ENCODE measurements at places on chromosomes 3 and 15.

- DNase-seq: no peak
Observed at GRCh38 chr15:29309139-29309538, 39.5 kb upstream of the NSMCE3 start.

- no peak for DNase-seq
Observed at GRCh38 chr3:67640023-67640660, 14.3 kb downstream of the SUCLG2 start.

GRCh38 chr3:112464264-112464663 is 35.0 kb downstream of the BTLA start:
- DNase-seq: no peak

- no peak for DNase-seq
Observed at GRCh38 chr3:5186858-5187155, 700 bp upstream of the EDEM1 start.

DNA sequence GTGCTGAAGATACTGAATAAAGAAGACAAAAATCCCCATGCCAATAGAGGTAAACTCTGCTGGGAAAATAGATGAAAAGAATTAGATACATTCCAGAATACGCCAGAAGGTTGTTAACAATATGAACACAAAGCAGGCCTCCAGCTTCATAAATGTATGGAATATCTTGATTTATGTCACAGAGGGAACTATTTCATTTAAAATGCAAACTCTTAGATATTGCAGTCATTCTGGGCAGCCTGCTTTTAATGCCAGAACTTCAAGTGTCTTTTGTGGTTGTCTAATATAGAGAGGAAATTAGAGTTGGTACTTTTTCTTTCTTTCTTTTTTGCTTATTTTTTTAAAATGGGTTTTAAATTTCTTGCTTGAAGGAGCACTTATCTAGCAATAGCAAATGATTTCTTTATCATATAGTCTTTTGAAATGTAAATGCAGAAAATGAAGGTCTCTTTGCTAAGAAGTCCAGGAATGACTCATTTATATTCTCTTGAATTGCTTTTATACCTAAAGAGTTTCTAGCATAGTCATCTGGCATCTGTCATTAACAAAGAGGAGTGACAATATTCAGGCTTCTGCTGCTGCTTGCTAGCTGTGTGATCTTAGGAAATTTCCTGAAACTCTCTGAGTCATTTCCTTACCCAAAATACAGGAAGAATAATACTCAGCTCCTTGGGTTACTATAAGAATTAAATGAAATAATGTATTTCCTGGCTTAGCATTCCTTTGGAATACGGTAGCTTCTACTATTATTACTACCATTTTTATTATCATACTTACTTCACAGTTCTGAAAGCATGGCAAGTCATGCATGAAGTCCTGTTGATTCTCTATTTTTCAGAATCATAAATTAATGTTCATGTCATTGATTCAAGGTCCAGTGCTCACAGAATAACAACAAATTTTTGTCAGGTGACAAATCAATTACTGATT is 527.6 kb downstream of the DIPK2A start:
- DNase-seq: no peak

DNA sequence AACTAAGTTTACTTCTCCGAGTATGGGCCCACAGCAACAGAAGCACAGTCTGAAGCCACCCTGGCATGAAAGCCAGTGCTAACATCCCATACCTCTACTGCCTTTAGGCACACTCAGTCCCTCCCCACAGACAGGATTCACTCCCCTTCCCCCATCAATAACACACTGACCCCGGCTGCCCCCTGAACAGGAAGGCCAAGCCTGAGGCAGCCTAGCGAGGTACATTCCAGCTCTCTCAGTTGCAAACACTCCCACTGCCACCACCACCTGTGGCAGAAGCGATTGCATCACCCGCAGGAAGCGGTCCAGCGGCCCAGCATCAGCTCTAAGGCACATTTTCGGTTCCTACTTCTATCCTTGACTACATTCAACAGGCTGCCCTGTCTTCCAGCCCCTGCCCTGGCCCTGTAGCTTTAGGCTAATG is 7.0 kb upstream of the BMF start:
- no peak for DNase-seq

All from NCI-H748 treated with DMSO at 0.1 percent for 48 hours (cell line).